IMR-90 (cell line): ENCODE measurements at places on chromosomes 4 and X. TPM values are rescaled to one million over a fixed set of nuclear protein-coding genes. Genes with fewer than 3 reads are reported as not detected.

CCDC158 gene
- not detected in 2 replicates for total RNA-seq

DKK2 gene
- 0.72 and 0.83 TPM in 2 replicates for total RNA-seq

WDR17 gene
- 0.54 and 0.83 TPM in 2 replicates for total RNA-seq

P2RY8 gene
- not detected in 2 replicates for total RNA-seq

PRDM8 gene
- 5.0 and 5.7 TPM in 2 replicates for total RNA-seq

NWD2 gene
- not detected in 2 replicates for total RNA-seq
